Activated naive CD8-positive, alpha-beta T cell treated with anti-CD3 and anti-CD28 coated beads for 36 hours (primary cell): ENCODE measurements at places on chromosomes 4 and X.

- H3K4me3 ChIP-seq = no peak overlapping the region
- peaks cover 8% of the 10 kb centered on the region for H3K4me1 ChIP-seq
Observed at GRCh38 chr4:169952236-169953002, 73.8 kb downstream of the MFAP3L start.

DNA sequence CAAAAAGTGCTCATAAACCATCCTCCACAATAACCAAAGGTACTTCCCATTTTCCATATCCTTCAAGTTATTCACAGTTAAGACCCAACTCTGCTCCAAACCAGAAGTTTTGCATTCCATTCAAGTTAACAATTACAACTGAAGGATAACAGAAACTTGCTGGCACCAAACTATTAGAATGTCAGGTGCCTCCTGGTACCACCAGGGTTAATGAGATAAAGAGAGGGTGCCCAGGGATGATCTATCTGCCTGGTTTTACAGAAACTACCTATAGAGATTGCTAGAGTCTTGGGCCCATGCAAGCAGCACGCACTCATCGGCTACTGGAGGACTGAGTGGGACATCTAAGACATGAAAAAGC lies 114.6 kb downstream of the RBM47 start:
- H3K27me3 ChIP-seq = no peaks in the 10 kb centered on the region
- peak overlapping the region; percentile 15 for H3K27ac ChIP-seq
- H3K36me3 ChIP-seq = no peaks in the 10 kb centered on the region
- H3K4me3 ChIP-seq = no peak overlapping the region
- DNase-seq = no peak
- H3K4me1 ChIP-seq = peaks cover 18% of the 10 kb centered on the region

DNA sequence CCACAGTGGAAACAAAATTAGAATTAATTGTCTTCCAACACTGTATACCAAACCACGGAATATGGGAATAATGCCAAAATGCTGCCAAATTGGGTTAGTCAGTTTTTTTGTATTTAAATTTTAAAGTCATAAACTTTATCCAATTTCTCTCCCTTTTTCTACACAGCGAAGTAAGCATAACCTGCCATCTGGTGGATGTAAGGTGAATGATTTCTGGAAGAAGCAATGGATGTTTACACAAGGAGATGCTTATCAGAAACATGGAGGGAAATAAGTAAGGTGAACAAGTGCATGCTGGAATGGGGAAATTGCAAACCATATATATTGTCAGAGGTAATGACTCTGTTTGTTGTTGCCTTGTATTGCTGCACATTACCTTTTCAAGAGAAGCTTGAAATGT lies 691.9 kb downstream of the TECRL start:
- H3K4me1 ChIP-seq = no peaks in the 10 kb centered on the region
- H3K27ac ChIP-seq = no peak overlapping the region
- no peaks in the 10 kb centered on the region for H3K36me3 ChIP-seq

DNA sequence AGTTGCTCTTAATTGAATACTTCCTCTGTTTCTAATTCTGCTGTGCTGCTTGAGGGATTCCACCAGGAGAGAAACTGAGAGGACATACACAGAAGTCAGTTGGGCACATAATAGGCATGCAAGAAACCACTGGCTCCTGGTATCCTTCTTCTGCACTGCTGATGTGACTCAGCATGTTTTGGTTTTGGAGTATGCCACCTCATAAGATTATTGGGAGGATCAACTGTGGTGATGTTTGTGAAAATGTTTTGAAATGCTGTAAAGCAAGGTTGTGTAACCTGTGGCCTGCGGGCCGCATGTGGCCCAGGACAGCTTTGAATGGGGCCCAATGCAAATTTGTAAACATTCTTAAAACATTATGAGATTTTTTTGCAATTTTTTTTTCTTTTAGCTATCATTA lies 119.6 kb downstream of the GATB start:
- no peak overlapping the region for H3K4me3 ChIP-seq
- H3K4me1 ChIP-seq = no peaks in the 10 kb centered on the region
- no peak overlapping the region for H3K27ac ChIP-seq
- DNase-seq = no peak
- H3K27me3 ChIP-seq = no peaks in the 10 kb centered on the region

DNA sequence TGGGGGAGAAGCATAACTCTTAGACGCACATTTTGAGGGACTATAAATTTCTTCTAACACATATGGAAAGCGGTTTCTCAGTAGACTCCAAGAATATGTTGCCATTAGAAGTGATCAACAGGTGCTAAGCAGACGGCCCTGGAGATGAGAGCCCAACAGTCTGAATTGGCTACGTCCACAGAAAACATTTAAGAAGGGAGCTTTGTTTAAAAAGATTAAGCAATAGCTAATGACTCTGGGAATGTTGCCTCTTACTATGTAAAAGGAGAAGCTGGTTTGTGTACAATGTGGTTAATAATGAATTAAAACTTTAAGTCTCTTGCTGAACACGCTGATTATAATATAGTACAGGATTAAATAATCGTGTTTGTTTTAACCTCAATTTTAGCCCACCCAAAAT lies 399.5 kb downstream of the SMARCA1 start:
- no peaks in the 10 kb centered on the region for H3K4me1 ChIP-seq
- H3K27ac ChIP-seq = no peak overlapping the region
- H3K4me3 ChIP-seq = no peak overlapping the region
- no peaks in the 10 kb centered on the region for H3K36me3 ChIP-seq
